ENCODE measurements at places on chromosomes 5 and 9.

GRCh38 chr5:96562614-96563013 lies 99.6 kb upstream of the CAST start:
- no peak for DNase-seq

DNA sequence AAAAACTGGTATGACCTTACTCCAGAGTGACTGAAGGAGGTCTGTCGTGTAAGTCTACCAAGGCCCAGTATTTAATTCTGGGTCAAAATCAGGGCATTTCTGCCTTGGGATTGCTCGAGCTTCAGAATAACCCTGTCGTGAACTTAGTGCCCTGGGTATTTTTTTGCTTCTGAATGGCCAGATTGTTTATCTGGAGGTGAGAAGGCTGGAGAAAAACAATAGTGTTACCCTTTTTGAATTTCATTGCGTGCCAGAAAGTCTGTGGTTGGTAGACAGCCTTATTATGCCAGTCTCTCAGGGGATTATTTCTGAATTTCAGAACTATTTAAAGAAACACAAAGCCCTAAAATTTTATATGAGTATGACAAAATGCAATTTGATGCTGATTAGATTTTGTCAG lies 323.4 kb downstream of the CSNK1G3 start:
- DNase-seq: no peak

GRCh38 chr9:24090566-24090965 lies 264.5 kb upstream of the ELAVL2 start:
- no peak for DNase-seq

DNA sequence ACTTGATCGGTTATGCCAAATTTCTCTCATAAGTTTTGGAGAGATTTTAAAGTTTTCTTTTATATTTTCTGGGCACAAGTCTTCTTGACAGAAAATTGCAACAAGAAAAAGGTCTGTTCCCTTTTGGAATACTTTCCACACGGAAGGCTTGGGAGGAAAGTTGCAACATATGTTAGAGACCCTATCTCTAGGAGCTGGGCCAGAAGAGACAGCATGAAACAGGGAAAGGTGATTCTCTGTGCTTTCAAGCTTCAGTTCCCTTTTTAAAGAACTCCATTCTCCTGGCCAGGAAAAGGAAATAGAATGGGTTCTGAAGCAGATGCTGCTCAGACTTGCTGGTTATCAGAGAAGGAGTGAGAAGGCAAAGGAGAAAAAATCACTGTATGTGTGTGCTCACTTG lies 368.3 kb downstream of the SPATA31D1 start:
- no peak for DNase-seq

GRCh38 chr9:87701931-87702421 lies 23.9 kb upstream of the CTSL start:
- DNase-seq: no peak

- no peak for DNase-seq
Observed at GRCh38 chr9:27408001-27408400, 111.1 kb upstream of the EQTN start.

DNA sequence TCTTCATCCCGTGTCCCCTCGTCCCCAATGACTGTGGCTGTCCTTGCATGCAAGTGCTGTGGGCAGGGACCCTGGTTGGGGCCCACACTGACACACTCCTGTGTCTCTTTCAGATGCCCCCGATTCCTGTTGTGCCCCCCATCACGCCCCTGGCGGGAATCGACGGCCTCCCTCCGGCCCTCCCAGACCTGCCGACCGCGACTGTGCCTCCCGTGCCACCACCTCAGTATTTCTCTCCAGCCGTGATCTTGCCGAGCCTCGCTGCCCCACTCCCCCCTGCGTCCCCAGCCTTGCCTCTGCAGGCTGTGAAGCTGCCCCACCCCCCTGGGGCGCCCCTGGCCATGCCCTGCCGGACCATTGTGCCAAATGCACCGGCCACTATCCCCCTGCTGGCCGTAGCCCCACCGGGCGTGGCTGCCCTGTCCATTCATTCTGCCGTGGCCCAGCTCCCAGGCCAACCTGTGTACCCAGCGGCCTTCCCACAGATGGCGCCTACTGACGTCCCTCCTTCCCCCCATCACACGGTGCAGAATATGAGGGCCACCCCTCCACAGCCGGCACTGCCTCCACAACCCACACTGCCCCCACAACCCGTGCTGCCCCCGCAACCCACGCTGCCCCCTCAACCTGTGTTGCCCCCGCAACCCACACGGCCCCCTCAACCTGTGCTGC lies 75.0 kb downstream of the WNK2 start:
- DNase-seq: peak; percentile 22

GRCh38 chr5:34452170-34452828 lies 203.8 kb upstream of the RAI14 start:
- DNase-seq: no peak

GRCh38 chr9:7273575-7273974 lies 515.8 kb downstream of the KDM4C start:
- DNase-seq: peak; percentile 27

DNA sequence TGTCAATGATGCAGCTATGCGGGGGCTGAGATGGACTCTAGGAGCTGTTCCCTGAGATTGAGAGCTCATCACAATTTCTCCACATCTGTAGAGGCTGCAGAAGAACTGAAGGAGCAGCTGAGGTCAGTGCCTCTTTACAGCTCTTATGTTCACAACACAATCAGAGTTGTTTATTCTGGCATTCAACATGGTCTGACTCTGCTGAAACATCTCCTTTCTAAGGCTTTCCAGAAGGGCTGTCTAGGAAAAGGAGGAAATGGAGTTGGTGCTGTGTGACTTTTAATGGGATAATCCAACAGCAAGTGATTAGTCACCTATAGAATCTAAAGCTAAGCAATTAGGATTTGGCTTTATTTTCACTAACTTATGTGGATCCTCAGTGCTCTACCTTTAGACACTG lies 6.0 kb downstream of the POU5F2 start:
- no peak for DNase-seq

DNA sequence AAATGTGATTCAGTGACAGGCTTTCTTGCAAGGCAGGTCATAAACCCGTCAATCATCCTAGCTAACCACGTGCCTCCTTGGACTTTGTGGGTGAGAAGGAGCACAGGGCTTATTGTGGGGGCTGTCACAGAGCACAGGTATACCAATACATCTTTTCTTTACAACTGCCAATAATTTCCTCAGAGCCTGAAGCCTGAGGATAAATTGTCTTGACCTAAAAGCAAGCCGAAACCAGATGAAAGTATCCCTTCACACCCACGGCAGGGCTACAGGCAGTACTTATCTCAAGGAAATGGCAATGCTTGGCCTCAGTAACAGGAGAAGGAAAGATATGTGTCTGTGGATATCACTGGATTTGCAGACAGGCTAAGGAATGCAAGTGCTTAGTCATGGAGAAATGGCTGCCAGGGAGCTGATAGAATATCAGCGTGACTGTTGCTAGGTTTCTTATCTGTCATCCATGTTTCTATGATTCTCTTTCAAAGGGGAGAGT lies 90.3 kb upstream of the ZNF366 start:
- DNase-seq: no peak

DNA sequence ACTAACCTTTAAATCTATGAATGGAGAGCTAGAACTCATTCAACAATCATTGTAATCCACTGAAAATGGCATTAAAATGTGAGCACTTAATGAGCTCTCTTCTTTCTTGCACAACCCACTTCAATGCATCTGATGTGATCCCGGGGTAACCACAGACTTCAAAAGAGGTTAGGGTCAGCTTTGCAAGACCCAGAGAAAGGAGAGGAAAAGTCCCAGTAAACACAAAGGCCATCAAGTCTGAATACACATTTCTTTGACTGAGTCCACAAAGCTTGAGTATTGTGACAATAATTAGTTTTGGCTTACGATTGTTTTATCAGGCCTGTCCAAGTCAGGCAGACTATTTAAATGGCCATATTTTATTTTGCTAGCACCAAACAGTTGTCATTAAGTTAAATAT lies 148.8 kb upstream of the ZNF608 start:
- DNase-seq: no peak

- DNase-seq: no peak
Observed at GRCh38 chr5:170235876-170236864, 3.4 kb downstream of the C5orf58 start.

DNA sequence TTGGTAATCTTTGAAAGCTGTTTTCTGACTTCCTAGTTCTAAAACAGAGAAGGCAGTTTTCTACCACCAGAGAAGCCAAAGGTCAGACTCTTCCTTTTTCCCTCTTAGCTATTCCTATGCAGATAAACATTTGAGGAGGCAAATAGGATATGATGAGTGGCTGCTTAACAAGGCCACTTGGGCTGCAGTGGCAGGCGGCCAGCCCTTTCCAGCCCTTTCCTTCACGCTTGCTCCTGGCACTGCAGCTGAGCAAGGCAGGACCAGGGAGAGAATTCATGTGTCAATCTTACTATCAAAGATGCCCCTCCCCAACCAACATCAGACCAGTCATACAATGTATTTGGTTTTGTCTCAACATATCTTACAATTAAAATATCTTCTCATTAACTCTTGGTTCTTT lies 36.8 kb upstream of the RNF38 start:
- no peak for DNase-seq

DNA sequence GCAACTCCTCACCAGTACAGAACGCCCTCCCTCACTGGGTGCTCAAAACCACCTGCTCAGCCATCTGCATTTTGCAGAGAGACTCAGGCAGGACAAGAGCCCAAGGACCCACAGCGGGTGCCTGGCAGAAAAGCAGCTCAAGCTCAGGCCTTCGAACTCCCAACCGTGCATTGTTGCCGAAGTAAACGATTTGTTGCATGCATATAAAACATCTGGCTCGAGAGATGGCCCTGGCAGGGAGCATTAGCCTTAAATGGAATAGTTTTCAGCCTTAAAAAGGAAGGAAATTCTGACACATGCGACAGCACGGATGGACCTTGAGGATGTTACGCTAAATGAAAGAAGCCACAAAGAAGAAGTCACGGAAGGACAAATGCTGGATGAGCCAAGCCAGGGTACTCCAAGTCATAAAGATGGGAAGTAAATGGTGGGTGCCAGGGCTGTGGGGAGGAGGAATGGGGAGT lies 160.4 kb upstream of the PHYKPL start:
- no peak for DNase-seq

DNA sequence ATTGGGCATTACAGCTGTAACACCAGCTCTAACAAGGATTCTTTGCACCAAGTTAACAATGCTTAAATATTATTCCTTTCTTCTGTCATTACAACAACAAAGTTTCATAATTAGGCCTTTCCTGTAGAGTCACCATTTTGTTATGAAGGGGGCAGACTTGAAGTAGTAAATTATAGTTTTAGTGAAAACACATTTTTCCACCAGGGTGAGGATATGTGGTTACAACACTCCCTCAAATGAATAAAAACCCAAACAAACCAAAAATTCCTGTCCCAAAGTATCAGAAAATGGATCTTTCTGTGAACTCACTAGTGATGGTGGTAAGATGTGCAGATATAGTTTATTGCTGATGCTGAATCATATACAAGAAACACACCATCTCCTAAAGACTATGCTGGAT lies 250.5 kb upstream of the TUT7 start:
- no peak for DNase-seq

DNA sequence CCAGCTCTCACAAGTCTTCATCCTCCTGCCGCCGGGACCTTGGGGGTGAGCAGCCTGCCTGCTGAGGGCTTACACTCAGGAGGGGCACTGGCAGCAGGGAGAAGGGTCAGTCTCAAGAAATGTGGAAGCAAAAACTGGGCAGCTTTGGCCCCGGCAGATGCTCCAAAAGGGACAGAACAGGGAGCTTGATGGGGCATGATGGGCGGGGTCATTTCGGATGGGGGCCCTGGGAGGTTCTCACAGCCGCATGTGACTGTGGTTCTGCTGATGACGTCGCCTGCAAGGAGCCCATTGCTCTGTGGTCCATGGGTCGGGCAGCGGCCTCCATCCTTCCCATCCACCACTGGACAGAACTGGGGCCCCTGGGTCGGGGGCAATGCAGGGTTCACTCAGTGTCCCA lies 76.6 kb downstream of the OLFM1 start:
- DNase-seq: no peak

GRCh38 chr5:139301808-139302499 lies 8.4 kb downstream of the MATR3 start:
- DNase-seq: no peak

DNA sequence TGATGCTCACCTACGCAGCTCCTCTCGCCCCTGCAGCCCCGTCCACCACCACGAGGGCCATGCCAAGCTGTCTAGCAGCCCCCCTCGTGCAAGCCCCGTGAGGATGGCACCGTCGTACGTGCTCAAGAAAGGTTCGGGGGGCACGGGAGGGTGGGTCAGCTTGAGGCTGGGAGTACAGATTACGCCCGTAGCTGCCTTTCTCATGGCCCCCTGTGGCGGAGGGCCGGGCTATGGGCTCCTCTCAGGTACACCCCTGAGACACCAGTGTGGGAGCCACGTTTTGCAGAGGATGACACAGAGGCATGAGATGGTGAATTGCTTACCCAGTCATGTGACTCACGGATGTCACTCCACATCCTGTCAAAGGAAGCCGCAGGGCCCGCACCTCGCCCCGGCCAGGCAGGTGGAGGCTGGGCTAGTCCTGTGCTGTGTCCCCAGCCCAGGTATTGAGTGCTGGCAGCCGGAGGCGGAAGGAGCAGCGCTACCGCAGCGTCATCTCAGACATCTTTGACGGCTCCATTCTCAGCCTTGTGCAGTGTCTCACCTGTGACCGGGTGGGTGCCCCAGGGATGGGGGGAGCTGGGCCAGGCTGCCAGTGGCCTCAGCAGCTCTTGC lies 33.7 kb downstream of the USP20 start:
- no peak for DNase-seq

- DNase-seq: no peak
Observed at GRCh38 chr9:37911271-37911681, 7.3 kb upstream of the SLC25A51 start.

- DNase-seq: no peak
Observed at GRCh38 chr9:84701801-84702200, 32.3 kb downstream of the NTRK2 start.

GRCh38 chr5:18050776-18051175 lies 416.5 kb downstream of the TAF11L14 start:
- no peak for DNase-seq

- no peak for DNase-seq
Observed at GRCh38 chr9:34171753-34172535, 6.9 kb upstream of the UBAP1 start.

GRCh38 chr5:8848366-8848765 lies 697.5 kb downstream of the SEMA5A start:
- DNase-seq: no peak

- DNase-seq: no peak
Observed at GRCh38 chr9:135983208-135984071, 22.3 kb upstream of the UBAC1 start.
